Activated CD4-positive, alpha-beta T cell treated with anti-CD3 and anti-CD28 coated beads for 24 hours (primary cell): ENCODE measurements at places on chromosomes 5 and 9.

- no peak for DNase-seq
These were observed 24.0 kb upstream of the RXRA start for GRCh38 chr9:134302130-134302817.

DNA sequence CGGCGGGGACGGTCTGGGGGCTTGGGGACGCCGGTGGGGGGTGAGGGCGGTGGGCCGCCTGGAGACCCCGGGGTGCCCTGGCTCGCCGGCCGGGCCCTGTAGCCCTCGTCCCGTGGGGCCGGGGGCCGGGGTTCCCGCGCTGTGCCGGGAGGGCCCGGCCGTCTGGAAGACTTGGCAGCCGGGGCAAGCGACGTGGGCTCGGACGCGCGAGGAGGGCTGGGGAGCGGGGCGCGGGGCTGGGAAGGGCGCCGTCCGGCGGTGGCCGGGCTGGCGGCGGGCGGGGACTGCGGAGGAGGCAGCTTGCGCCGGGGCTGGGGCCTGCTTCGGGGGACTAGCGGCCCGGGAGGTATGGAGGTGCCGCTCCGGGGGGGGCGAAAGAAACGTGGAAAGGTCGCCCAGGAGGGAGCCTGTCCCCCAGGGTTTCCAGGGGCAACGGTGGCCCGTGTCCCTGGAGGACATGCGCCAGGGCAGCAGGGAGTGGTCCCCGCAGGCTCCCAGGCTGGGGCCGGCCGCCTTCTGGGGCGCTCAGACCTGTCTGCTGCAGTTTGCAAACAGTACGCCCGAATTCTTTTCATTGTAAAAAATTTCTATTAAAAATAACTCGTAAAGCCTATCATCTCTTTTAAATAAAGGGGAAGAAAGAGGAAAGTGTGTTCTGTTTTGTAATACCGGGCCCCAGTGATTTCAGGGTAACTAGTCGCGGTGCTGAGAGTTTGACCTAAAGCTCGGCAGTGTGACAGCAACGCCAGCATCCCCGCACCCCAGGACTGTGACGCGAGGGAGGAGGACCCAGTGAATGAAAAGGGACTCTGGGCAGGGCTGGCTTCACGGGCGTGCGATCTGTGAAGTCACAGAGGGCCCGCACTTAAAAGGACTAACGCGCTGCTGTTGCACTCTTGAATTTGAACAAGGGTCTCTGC, 752 bp upstream of the ANKH start:
- no peak for DNase-seq

DNA sequence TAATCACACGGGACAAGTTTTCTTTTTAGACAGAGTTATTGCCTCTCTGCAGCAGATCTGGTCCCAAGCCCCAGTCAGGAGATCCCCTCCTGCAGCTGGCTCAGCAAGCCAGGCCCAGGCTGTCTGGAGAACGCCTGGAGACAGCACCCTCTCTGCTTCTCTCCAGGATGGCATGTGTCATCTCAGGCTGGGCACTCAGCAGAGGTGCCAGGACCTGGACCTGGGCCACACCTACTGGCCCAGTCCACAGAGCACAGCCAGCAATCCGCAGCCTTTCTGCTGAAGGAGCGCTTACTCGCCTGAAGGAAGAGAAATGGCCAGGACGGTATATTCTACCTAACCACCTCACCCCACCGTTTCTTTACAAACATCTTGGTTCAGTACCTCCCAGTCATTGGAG, 4.7 kb upstream of the TBC1D9B start:
- no peak for DNase-seq

- DNase-seq, result no peak
These were observed 4.4 kb upstream of the SSBP2 start for GRCh38 chr5:81755320-81755719.
